ENCODE measurements at places on chromosomes 12 and 14. TPM values are rescaled to one million over a fixed set of nuclear protein-coding genes. Genes with fewer than 3 reads are reported as not detected.

DNA sequence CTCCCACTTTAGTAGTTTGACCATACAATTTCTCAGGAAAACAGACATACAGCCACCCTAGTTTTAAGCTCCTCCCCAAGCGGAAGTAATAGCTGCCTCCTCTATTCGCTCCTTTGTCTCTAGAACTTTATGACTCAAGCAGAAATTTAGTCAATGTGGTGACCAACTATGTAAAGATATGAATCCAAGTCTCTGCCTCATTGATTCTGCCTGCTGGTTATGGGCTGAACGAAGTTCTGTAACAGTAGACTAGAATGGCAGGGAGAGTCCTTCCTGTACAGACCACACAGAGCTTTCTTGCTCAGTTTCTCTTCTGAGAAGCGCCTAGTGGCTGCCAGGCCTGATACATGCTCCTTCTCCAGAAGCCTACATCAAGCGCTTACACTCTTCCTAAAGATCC is 19.1 kb downstream of the KICS2 start:
- DNase-seq, result no peak

GRCh38 chr14:39069923-39070322 is 33.1 kb downstream of the SEC23A start:
- DNase-seq, result no peak

DNA sequence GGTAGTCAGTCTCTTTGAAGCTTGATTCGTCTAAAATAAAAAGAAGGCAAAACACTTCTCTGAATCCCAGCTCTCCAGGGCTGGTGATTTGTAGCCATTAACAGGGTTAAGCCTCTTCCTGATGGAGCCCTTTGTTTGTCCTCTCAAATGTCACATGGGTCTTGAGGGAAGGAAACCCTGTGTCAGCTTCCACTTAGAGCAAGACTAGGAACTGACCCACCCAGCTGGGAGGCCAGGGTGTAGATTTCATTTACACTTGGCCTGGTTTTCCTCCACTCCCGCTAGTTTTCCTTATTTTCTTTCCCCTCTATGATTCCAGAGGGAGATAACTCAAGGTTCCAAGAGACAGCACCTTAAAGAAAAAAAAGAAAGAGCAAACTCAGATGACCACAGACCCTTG is 230.5 kb upstream of the EGLN3 start:
- no peak for DNase-seq

DNA sequence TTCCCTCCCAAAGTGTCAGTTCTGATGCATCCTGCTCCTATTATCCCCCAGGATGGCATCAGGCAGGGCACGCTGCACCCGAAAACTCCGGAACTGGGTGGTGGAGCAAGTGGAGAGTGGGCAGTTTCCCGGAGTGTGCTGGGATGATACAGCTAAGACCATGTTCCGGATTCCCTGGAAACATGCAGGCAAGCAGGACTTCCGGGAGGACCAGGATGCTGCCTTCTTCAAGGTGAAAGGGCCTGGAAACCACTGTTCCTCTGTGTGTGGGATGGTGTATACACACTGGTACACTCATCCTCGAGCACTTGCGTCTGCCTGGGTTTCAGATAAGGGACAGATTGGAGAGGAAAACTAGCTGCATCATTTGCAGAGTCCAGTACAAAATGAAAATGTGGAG is 1.0 kb downstream of the IRF9 start:
- DNase-seq, result no peak

GRCh38 chr14:22598099-22598895 is at the start of gene ABHD4:
Gene ABHD4 (plus strand): TSS chr14:22598300. CDS start chr14:22598307, 7 bp downstream.
- peak; percentile 91 for DNase-seq

LMNTD1 gene
- not detected for polyA plus RNA-seq

HOXC10 gene
- not detected for polyA plus RNA-seq

UBR7 gene
- 19.8 TPM for polyA plus RNA-seq

CCDC63 gene
- polyA plus RNA-seq, result not detected
